Naive thymus-derived CD8-positive, alpha-beta T cell (primary cell): ENCODE measurements at places on chromosomes 13 and 19. TPM values are rescaled to one million over a fixed set of nuclear protein-coding genes. Genes with fewer than 3 reads are reported as not detected.

GRCh38 chr19:33214596-33214995 lies 11.1 kb downstream of the SLC7A10 start:
- DNase-seq = no peak

DNA sequence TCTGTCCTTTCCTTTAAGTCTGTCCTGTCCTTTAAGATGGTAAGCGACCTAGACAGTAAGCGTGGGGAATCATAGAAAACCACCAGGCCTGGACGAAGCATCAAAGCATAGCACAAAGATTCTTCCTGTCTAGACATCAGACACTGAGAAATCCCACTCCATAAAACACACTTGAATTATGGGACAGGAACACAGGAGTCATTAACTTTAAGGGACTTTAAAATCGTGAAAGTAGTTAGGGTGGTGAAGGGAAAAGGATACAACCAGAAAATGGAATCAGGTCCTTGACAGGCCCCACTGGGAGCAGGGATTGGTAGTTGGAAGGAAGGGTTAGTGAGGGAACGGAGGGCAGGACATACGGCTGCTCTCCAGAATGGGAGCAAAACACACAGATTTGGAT lies 31.6 kb upstream of the C1QTNF9 start:
- DNase-seq = no peak

- DNase-seq = no peak
These were observed 7.0 kb downstream of the HIF3A start for GRCh38 chr19:46303691-46304397.

DNA sequence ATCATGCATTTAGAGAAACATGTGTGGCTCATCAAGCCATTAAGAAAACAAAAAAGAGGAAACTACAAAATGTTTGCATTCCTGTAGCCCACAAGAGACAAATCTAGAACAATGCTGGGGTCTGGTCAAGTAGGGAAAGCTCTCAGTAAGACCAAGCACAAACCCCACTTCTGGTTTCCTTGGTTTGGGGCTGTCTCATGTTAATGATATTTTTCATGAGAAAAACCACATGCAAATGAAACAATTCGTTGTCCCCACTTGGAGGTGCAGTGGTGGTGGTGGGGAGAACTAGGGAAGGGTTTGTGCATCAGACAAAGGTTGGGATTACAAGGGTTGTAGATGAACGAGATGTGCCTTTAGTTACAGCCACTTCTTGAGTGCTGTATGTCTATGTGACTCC lies 7.0 kb upstream of the RB1 start:
- DNase-seq = no peak

GRCh38 chr13:58953638-58954037 lies 1210.1 kb downstream of the DIAPH3 start:
- DNase-seq = no peak

The LILRB5 gene
- 0.52 TPM for total RNA-seq

The ZNF471 gene
- 10.8 TPM for total RNA-seq
